ENCODE measurements at places on chromosomes 1 and 21. TPM values are rescaled to one million over a fixed set of nuclear protein-coding genes. Genes with fewer than 3 reads are reported as not detected.
A peak's percentile ranks its signal among the peaks of the same experiment; 100 is the strongest.

GRCh38 chr1:37763791-37764413 lies 1.0 kb downstream of the EPHA10 start:
- DNase-seq, result no peak

GRCh38 chr1:1561801-1562470 lies 12.7 kb downstream of the SSU72 start:
- DNase-seq, result no peak

DNA sequence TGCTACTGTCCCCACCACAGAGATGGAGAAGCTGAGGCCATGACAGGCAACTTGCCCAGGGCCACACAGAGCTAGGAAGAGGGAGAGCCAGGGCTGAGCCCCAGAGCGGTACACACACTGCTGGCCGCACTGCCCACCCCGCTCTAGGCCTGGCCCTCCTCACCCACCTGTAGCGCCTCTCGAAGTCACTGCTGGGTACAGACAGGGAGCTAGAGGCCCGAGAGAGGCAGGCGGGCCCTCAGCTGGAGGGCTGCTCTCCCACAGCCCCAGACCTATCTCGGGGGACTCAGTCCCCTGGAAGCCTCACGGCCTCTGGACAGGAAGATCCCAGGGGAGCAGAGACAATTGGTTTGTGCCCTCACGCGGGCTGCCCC lies 17.3 kb upstream of the PLEKHG5 start:
- DNase-seq, result no peak

DNA sequence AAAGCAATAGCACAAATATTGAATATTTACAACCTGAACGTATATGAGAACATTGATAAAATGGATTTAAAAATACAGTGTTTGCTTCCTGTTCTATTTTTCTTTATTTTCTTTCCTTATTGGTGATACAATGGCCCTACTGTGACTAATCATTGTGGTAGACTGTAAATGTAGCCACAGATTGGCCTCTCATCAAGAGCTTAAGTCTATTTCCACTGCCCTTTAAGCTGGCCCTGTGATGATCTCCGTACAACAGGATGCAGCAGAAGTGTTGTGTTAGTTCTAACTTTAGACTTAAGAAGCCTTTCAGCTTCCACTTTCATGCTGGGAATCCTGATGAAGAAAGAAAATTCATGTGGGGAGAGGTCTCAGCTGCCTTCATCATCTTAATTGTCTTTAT lies 285.6 kb upstream of the B3GALT2 start:
- no peak for DNase-seq

- no peak for DNase-seq
Observed at GRCh38 chr1:238558746-238559145, 668.0 kb upstream of the ZP4 start.

- no peak for DNase-seq
Observed at GRCh38 chr1:170149241-170149640, 3.5 kb downstream of the NTMT2 start.

- DNase-seq, result no peak
Observed at GRCh38 chr21:15252431-15252830, 187.6 kb upstream of the NRIP1 start.

DNA sequence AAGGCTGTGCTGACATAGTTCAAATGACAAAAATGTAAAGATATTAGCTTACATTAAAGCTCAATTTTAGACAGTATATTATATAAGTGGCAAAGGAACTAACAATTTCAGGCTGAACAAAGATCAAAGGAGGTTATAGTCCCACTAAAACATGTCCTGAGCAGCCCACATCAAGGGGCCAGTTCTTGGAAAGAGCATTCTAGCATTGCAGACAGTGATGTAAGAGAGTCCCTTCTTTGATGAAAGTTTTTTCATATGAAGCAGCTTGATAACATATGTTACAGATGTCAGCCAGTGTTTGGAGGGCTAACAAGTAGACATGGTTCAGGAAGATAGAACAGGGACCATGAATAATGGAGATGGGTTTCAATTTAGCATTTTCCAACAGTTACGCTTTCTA lies 301.7 kb downstream of the NTNG1 start:
- DNase-seq, result no peak

- DNase-seq, result peak; percentile 19
Observed at GRCh38 chr1:24117722-24118409, 5.9 kb upstream of the MYOM3 start.

- peak; percentile 13 for DNase-seq
Observed at GRCh38 chr1:44318097-44319088, 36.7 kb downstream of the ERI3 start.

DNA sequence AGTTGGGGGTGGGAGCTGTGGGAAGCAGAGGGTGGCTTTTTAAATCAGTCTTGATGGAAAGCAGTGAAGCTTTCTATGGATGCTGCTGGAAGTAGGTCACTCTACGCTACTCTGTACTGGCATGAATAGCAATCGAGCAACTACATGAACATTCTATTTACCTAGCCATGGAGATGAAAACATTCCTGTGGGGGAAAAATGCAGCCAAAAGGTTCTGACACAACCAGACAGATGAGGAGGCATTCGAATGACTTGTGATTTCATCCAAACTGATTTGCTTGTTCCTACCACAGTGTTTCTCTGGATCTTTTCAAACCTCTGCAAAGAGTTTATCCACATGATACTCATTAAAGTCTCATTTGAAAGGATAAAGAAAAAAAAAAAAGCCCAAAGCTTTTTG lies 95.0 kb downstream of the ASTN1 start:
- no peak for DNase-seq

- DNase-seq, result no peak
Observed at GRCh38 chr1:8214501-8215173, 103.3 kb upstream of the SLC45A1 start.

DNA sequence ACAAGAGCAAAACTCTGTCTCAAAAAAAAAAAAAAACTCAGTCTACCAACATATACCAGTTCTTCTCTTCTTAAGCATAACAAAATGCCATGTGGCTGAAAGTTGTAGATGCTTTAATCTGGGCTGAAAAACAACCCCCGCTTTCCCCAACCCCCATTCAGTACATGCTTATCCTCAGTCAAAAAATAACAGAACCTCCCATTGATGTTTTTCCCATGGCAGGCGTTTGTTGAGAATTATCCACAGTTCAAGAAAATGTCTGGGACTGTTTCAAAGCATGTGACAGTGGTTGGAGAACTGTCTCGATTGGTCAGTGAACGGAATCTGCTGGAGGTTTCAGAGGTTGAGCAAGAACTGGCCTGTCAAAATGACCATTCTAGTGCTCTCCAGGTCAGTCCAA lies 14.9 kb downstream of the VPS45 start:
- no peak for DNase-seq

- peak; percentile 86 for DNase-seq
Observed at GRCh38 chr1:150149271-150150132, at the start of gene PLEKHO1. PLEKHO1 (plus strand) TSS chr1:150149916; CDS start chr1:150150258, 342 bp downstream.

- DNase-seq, result no peak
Observed at GRCh38 chr21:43734928-43735229, 15.9 kb downstream of the PDXK start.

DNA sequence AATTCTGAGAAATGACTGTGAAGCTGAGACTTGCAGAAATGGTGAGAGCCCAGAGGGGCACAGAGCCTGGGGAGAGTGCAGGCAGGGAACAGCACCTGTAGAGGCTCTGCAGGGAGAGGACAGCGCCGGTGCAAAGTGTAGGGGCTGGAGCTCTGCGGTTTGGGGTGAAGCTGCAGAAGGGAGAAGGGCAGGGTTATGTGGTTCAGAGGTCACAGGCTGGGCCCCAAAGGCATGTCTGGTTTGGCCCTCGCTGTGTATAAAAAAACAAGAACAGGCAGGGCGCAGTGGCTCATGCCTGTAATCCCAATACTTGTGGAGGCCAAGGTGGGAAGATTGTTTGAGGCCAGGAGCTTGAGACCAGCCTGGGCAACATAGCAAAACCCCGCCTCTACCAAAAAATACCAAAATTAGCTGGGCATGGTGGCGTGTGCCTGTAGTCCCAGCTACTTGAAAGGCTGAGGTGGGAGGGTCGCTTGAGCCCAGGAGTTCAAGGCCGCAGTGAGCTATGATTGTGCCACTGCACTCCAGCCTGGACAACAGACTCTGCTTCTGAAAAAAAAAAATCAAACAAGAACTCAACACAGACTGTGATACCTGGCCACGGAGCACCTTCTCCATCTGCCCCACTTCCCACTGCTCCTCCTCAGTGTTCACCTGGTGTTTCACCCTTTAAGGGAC lies 29.1 kb downstream of the SERINC2 start:
- no peak for DNase-seq

- no peak for DNase-seq
Observed at GRCh38 chr1:156505679-156506298, 5.2 kb upstream of the MEF2D start.

GRCh38 chr1:20367116-20367585 lies 76.5 kb downstream of the VWA5B1 start:
- peak; percentile 67 for DNase-seq

GRCh38 chr1:229305392-229305791 lies 34.5 kb downstream of the RAB4A start:
- no peak for DNase-seq

DNA sequence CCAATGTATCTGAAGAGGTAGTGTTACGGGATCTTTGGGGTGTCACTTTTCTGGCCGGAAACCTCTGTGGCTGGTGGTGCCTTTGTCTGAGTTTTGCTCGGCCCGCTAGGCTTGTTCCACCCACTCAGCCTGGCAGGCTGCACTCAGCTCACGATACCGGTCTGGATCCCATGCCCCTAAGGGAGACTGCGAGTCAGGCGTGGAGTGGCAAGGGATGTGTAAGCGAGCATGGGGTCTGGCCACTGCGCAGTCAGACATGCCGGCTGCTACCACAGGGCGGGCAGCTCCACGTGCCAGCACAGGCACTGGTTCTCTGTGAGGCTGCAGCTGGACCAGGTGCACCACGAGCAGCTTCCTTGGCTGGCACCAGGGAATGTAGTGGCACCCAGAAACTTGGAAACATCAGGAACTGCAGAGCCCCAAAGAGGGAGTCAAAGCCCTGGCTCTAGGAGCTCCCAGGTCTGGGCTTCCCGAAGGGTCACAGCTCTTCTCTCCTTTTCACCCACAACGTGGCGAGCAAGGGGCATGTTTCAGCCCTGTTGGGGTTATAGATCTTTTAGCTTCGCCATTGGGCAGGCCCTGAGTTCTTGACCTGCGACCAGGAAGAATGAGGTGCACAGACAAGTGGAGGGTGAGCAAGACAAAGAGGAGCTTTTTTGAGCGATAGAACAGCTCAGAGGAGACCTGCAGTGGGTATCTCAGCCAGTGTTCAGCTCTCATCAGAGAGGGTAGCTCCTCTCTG lies 23.8 kb upstream of the LRRC8C start:
- no peak for DNase-seq

DNA sequence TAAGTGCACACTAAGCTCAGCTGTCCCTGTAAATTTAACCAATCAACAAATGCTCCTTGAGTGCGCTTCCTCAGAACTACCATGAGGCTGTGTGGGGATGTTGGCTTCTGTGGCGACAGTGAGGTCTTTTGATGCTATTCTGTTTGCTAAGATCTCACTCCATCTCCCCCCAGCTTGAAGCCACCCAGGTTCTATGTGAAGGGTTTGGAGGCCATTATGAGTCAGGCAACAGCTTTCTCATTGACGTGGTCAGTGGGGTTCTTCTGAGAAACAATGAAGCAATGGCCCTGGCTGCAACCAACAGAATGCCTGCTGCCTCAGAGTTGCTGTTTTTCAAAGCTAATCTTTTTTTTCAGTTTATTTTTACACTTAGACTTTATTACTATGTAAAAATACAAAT lies 205.5 kb downstream of the PTBP2 start:
- DNase-seq, result peak; percentile 23

- DNase-seq, result no peak
Observed at GRCh38 chr1:189150624-189151023, 1327.0 kb downstream of the BRINP3 start.

- no peak for DNase-seq
Observed at GRCh38 chr1:74513411-74514300, 1.2 kb upstream of the LRRC53 start.

The ST6GALNAC3 gene
- total RNA-seq, result 0.30 TPM

The TRIM45 gene
- 3.0 TPM for total RNA-seq

The FMOD gene
- not detected for total RNA-seq

The FCGR3A gene
- not detected for total RNA-seq

The PDZK1 gene
- total RNA-seq, result not detected

The OR6K3 gene
- not detected for total RNA-seq

The RBM11 gene
- total RNA-seq, result 1.3 TPM
